Activated CD4-positive, alpha-beta T cell treated with anti-CD3 and anti-CD28 coated beads for 48 hours (primary cell): ENCODE measurements at places on chromosomes 11 and 22.

- no peak for DNase-seq
These were observed 13.5 kb upstream of the FTH1 start for GRCh38 chr11:61980783-61981541.

- no peak for DNase-seq
These were observed 2.1 kb upstream of the SHANK3 start for GRCh38 chr22:50670513-50670912.

DNA sequence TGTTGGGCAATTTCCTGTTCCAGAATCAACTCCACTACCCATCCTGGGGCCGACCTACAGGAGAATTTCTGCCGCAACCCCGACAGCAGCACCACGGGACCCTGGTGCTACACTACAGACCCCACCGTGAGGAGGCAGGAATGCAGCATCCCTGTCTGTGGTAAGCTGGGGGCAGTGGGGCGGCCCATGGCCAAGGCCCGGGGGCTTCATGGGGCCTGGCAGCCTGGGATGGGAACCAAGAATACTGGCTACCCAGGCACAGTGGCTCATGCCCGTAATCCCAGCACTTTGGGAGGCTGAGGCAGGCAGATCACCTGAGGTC is 4.3 kb downstream of the F2 start:
- no peak for DNase-seq

- DNase-seq = no peak
These were observed 8.2 kb downstream of the TMPRSS5 start for GRCh38 chr11:113697756-113698407.

- DNase-seq = peak; percentile 9
These were observed 11.7 kb downstream of the FJX1 start for GRCh38 chr11:35629914-35630313.

- DNase-seq = no peak
These were observed 14.3 kb downstream of the LRRC10B start for GRCh38 chr11:61522881-61523280.

- no peak for DNase-seq
These were observed 91.7 kb downstream of the PIWIL4 start for GRCh38 chr11:94658888-94659287.

DNA sequence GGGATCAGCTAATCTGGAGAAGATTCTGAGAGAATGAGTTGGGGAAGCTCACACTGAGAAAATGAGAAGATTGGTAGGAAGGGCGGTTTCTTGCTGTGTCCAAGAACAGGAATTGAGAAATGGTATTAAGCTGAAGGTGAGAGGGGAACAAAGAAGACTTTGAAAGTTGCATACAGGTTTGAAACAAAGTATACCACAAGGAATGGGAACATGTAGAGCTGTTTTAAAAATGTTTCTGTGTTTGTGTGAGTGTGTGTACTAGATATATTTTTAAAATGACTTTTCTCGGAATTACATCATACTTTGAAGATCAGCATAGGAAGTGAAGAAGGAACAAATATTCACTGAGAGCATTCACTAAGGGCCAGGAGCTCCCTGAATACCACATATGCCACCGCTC is 24.4 kb upstream of the IZUMO1R start:
- no peak for DNase-seq

- DNase-seq = no peak
These were observed 9.5 kb downstream of the FREY1 start for GRCh38 chr11:45897556-45897955.

DNA sequence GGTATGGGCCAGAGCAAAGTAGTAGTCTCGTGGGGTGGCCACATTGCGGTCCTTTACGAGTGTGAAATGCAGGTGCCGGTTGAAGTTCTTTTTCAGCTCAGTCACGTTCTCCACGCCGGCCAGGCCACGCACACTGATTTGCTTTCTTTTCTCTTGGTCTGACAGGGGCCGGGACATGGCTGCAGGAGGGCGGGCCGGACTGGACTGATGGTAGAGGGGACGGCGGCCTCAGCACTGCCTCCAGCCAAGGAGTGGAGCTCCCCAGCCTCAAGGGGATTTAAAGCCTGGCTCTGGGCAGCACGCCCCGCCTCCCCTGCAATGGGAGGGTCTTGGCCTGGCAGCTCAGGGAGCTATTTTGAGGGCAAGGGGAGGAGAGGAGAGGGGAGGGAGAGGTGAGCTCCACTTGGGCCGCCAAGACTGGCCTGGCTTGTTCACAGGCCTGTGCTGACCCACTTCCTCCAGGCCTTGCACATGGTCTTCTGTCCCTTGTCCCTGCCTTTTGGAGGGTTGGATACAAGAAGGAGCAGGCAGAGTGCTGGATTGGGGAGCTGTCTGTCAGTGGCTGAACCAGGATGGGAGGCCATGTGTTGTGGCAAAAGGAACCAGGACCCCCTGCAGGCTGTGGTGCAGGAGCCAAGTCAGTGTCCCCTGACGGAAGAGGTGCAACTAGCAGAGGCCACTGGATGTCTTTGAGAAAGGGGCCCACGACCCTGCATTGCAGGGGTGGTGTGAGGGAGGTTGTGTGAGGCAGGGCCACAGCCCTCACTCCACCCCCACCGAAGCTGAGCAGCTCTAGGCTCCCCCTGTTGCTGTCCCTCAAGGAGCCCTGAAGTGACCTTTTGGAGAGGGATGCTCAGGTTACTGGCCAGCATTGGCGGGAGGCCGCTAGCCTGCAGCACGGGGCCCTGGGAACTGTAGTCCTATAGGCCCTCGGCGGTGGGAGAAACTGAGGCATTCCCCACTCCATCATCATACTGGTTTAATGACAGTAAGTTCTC is at the start of gene PYGM:
Gene PYGM, minus strand, starts transcription at position 253 of the 998 bp plus-strand sequence. Its CDS starts 76 bp downstream, at position 177.
- DNase-seq = no peak

DNA sequence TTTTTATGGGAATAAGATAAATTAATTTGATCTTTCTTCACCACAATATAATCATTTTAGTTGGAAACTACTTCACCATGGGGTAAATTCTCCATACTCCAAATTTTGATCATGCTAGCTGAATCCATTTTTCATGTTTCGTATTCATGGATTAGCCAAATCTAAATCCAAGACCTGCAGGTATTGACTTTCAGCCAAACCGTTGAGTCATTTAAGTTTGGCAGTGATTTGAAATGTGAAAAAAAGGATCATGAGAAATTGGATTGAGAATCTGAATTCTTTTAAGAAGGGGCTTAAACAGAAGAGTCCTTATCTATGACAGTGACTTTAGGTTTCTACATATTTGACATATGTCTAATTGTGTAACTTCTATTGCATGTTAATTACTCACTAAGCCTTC is 5.3 kb downstream of the GAS2 start:
- DNase-seq = no peak

DNA sequence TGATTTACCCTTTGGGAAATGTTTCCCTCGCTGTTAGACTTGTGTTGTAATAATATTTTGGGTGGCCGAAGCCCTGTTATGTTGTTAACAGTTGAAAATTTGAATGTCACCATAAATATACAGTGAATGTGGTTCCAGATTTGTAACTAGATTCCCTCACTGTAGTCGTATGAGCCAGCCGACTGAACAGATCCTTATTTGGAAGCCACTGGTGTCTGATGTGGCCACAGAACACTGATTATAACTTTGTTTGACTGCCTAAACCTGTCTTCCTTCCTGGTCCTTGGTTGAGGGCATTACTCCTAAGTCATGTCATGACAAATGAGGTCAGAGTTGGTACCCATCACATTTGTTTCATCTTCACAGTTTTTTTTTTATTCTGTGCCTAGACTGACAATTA is 45.4 kb downstream of the YAP1 start:
- DNase-seq = no peak

DNA sequence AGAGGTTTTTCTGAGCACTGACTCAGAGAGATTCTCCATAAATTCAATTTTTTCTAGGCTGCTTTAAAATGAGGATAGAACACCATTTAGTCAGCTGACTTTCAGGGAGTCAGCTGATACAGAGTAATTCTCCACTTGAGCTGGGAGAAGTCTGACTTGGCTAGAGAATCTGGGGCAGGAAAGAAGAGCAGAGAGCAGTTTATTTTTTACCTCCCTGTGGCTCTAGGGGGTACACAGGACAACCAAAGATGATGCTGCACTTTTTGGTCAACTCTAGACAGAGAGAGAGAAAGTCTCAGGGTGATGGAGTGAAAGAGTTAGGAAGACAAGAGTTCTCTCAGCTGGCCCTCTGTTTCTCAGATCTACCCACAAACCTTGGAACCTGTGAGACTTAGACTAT is 67.3 kb upstream of the EED start:
- no peak for DNase-seq

- no peak for DNase-seq
These were observed 108.8 kb downstream of the PPP6R3 start for GRCh38 chr11:68569357-68569756.

- peak; percentile 76 for DNase-seq
These were observed 11.9 kb downstream of the B3GNT6 start for GRCh38 chr11:77046060-77046501.

DNA sequence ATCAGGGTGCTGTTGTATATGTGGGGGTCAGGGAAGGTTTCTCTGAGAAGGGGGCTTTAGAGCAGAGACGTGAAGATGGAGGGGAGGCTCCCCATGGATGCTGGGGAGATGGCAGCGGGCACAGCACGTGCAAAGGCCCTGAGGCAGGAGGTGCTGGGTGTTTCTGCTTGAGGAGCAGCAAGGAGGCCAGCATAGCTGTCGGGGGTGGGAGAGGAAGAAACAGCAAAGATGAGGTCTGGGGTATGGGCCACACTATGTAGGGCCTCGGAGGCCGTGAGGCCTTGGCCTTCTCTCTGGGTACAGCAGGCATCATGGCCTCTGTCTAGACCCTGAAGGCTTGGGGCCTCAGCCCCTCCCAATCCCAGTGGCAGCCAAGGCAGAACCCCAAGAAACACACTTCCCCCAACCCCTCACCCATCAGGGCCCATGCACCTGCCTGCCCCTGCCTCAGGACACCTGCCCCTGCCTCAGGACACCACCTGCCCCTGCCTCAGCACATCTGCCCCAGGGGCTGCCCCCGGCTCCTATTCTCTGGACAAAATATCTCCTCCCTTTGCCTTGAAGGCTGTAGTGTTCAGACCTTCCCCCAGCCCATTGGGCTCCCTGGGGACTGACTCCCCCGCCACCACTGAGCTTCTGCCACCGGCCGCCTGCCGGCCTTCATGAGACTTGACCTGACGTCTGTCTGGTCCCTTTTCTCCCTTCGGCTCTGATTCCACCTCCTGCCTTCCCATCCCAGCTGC is 6.2 kb downstream of the ALDH3B1 start:
- no peak for DNase-seq

DNA sequence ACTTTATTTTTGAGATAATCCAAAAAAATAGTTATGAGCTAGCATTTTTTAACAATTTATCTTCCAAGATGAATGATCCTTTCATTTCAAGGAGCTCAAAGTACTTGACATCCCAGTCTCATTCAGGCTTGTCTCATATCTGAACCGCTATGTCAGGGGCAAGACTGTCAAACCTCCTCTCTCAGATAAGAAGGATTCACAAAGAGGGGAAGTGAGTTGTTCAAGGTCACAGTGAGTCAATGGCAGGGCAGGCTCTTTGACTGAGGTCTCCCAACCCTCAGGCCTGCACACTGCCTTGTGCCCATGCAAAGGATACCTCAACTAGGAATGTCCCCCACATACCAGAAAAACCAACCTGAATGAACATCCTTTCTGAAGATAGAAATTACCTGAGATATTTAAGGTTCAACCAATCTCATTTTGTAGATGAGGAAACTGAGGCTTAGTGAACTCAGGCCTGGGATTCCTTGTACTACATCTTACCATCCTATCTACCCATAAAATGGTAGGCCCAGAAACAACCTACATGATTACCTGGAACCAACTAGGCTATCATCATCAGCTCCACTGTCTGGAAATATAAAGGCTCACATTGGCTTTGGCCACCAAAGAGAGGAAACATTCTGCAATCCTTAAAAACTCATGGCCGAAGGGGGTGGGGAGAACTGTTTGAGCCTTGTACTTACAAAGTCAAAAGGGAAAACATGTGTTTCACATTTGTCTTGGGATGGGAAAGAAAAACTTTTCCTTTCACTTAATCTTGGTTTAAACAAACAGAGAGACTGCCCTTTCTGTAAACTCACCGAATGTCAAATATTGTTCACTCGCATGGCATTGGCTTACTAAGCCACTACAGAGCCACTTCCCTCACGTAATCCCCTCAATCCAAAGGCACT is 51.1 kb downstream of the LIF start:
- peak; percentile 25 for DNase-seq

- DNase-seq = no peak
These were observed 60.4 kb downstream of the BMAL1 start for GRCh38 chr11:13338019-13338426.

- DNase-seq = no peak
These were observed 9.2 kb upstream of the MRGPRF start for GRCh38 chr11:69022260-69022659.

DNA sequence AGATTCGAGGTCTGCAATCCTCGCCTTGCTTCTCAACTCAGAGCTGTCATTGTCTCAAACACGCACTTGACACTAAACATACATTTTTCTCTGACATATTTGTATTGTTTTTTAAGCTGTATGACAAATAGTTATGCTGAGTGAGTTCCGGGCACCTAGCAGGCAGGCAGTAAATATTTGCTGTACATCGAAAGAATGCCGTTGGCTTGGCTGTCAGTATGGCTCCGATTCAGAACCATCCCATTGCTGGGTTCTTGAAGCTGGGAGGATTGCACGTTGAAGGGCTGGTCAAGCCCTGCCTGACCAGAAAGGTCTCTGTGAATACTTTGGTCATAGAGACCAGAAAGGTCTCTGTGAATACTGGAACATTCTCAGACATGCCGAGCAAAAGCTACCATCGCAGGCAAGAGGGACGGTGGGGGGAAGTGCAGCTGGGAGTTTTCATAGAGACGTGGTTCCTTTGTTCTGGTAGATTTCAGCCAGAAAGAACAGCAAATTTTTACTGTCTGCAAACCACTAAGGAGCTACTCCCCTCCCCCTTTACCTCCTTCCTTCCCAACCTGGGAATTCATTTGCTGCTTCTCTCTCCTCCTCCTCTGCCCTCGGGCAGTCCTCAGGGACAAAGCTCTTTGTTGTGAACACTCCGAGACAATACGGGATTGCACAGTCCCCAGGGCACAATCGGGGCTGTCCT is 202.2 kb upstream of the SORL1-AS1 start:
- DNase-seq = no peak

DNA sequence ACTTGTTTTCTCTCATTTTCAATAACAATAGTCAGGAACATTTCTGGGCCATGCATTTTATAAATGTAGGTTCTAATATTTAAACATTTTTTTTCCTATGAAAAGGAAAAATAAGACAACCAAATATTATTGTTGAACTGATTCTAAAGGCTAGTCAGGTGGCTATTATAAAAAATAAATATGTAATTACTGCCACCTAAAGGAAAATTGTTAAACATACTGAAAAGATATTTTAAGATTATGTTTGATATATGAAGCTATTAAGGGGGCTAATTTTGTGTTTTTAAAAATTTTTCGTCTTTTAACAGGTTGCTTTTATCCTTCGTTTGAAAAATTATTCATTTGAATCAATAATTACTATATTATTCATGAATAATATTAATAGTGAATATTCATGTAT is 62.2 kb upstream of the FDX1 start:
- DNase-seq = no peak

GRCh38 chr22:39149915-39150847 is 2.3 kb downstream of the CBX7 start:
- no peak for DNase-seq
